ENCODE measurements at places on chromosomes 7 and 10.

DNA sequence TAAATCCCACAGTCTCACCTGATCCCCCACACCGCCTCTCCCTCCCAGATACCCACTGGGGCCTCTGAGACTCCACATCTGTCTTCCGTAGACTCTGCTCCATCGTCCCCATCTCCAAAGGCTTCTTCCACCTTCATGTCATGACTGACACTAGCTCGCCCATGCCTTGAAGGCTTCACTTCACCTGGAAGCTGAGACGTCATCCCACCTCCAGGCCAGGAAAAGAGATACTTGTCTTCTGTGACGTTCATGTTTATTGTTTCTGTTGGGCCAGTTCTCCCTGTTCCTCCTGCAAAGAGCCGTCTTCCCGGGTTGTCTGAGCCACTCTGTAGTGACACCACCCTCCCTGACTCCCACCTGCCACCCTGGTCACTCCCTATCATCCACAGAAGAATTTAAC, 3.6 kb upstream of the ZNF862 start:
- DNase-seq = no peak

DNA sequence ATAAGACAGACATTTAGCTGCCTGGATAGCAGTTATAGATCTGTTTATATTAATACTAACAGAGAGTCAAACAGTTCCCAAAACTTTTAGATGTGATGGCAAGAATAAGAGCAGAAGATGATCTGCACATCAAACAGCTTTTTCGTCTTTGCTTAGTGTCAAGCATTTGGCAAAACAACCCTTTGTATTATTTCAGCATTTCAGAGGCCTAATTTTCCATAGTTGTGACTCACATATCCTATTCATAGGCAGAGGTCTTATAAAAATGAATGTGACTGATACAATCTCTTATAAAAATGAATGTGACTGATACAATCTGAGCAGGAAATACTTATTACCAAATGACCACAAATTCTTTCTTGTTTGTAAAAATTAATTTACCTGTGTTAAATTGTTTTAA, 71.2 kb downstream of the LRRTM3 start:
- no peak for DNase-seq

GRCh38 chr10:101035314-101035713, 4.3 kb downstream of the SFXN3 start:
- no peak for DNase-seq

GRCh38 chr10:118925404-118926071, 104.0 kb upstream of the NANOS1 start:
- DNase-seq = no peak

DNA sequence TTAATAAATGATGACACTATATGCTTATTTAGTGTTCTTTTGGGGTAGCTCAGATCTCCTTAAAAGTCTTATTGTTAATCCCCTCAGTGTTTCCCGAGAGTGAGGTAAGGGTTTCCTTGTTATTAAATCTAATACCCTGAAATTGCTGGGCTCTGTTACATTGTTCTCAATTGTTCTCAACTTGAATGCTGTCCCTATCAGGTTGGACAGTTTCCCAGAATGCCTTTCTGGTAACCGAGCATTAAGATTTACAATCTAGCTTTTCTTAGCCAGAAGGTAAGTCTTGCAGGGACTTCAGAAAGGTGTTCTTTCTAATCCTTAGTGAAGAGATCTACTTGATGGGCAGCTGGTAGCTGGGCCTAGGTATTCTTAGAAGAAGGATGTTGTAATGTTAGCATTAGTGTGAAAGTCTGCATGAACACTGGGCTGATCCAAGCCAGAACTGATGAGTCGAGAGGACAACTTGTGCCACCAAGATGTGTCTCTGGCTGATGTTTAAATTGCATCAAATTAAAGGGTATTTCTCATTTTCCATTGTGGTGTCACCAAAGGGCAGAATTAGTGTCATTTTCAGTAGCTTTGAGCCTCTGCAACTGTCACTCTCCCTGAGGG, 89.9 kb downstream of the SND1 start:
- no peak for DNase-seq
